Fibroblast of skin of left quadriceps (primary cell): ENCODE measurements at places on chromosomes 6 and 20.

DNA sequence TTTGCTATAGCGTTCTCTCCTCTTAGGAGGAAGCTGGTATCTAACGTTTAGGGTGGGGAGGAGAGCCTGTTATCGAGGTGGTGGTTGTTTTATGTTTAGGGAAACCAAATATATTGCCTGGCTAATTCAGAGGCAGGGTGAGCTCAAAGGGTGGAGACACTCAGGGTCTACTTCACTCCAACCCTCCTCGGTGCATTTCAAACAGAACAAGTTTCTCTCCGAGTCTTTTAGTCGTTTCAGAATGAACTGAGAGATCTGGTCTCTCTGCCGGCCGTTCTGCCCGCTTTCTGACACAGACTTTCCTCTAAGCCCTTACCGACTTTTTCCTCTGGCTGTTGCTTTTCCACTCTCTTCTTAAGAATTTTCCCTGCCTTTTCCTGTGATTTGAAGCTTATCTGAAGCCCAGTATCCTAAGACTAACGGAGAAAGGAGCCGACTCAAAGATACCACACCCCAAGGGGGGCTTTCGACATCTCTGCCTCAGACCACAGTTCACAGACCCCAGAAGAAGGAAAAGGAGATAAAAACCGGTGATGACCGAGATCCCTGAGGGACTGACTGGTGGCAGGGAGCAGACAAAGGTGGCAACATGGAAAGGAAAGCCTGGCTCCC lies 865 bp downstream of the STK38 start:
- DNase-seq, result no peak

DNA sequence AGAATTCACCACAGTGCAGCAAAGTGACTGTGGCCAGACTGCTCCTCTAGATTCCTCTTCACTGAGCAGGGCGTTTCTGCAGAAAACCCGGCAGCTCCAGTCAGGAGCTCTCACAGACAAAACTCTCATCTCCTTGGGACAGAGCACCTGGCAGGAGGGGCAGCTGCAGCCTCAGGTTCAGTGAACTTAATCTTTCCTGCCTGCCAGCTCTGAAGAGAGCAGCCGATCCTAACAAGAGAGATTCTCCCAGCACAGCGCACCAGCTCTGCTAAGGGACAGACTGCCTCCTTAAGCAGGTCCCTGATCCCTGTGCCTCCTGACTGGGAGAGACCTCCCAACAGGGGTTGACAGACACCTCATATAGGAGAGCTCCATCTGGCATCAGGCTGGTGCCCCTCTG lies 1065.5 kb downstream of the GRIK2 start:
- no peak for DNase-seq

DNA sequence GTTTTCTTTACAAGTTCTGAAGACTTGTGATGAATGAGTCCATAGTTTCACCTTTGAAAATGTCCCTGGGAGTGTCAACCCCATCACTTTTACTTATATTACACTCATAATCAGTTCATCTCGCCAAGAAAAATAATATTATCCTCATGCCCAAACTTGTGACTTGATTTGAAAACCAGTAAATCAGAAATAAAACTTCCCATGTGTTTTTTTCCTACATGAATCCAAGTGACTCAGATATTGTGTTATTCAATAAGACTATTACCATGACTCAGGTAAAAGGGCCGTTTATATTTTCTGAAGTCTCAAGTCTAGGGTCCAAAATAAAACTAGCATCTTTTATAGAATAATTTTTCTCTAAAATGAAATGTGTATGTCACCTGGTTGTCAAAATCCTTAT lies 15.8 kb upstream of the CYP24A1 start:
- DNase-seq, result no peak

GRCh38 chr6:121593011-121593641 lies 157.7 kb downstream of the GJA1 start:
- no peak for DNase-seq

DNA sequence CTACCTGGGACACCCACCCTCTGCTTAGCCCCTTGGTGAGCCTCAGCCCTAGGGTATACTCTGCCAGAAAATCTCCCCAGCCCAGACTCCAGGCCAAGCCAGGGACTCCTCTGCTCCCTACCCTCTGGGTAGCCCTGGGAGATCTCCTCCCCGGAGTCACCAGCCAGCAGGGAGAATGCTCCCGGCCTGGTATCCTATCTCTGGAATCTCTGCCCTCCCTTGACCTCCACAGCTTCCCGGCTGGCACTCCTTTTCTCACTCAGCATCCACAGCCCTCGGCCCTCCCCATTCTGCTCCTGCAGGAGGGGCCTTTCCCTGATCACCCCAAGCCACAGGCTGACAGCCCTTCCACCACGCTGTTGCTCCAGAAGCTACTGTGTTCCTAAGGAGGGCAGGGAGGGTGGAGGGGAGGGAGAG lies 22.6 kb downstream of the NOL4L start:
- DNase-seq, result no peak

DNA sequence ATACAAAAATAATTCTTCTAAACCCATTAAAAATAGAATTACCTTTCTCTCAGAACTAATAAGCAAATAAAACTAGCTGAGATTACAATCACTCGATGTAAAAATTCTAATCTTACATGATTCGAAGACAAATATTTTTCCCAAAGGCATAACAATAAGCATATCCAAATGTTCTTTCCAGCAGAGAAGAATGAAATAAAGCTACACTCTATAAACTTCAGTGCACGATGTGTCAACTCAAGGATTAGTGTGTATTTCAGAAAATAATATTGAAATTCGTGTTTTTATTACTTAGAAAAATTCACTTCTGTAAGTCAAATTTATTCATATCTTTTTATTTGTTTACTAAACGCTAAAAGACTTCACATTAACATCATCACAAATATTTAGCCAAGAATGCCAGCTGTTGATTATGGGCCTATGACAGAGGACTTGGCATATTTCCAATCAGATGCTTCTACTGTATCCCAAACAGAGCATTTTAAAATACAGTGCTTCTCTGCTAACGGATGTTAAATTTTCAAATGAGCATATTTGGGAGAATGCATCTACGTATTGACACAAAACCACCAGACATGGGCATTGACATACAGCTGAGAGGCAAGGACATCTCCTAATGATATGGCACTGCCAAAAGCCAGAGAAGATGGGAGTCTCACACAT lies 54.7 kb upstream of the PDE7B start:
- no peak for DNase-seq

- peak; percentile 57 for DNase-seq
These were observed 138.5 kb downstream of the UST start for GRCh38 chr6:148885136-148885865.

DNA sequence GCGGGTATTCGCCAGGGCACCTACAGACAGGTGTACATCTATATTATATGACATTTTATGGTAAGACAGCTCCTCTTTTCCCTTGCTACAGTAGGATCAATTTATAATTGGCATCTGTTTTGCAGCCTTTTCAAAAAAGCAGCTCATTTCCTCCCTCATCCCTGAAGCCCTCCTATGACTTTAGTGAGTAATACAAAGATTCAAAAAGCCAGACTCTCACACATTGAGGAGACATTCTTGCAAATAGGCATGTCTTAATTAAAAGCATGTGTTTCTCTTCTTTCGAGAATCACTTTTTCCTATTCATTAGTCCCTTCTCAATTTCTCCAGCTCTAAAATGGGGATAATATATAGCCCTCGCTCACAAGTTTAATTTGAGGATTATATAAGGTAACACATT lies 283.4 kb downstream of the TBC1D7 start:
- peak; percentile 81 for DNase-seq
